ENCODE measurements at places on chromosomes 5 and 9. TPM values are rescaled to one million over a fixed set of nuclear protein-coding genes. Genes with fewer than 3 reads are reported as not detected.

DNA sequence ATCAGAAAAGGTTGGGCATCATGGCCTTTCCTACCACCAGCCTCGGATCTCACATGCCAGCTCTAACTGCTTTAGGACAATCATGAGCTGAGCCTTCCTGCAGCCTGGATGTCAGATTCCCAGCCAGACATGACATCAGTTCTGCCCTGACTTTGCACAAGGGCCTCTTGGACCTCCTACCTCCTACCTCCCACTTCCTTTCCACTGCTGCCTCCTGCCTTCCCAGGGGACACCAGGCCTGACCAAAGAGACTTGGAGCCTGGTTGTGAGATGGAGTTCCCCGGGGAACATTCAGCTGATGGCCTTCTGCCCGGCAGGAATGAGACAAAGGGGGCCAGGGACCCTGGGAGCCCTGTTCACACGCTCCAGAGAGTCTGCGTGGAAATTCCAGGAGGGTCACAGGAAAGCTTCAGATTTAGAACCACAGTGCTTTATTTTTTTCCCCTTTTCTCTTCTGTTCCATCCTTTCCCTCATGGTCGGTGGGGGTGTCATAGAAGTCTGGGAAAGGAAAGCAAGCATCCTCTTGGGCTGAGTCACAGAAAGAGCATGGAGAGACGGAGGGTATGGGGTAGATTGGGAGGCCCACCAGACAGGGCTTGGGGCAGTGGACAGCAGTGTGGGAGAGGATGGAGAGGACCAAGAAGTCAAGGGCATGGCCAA lies 35.4 kb upstream of the IL17B start:
- ATAC-seq = no peak

GRCh38 chr9:134328841-134329575 lies 2.8 kb downstream of the RXRA start:
- peak; percentile 6 for ATAC-seq

DNA sequence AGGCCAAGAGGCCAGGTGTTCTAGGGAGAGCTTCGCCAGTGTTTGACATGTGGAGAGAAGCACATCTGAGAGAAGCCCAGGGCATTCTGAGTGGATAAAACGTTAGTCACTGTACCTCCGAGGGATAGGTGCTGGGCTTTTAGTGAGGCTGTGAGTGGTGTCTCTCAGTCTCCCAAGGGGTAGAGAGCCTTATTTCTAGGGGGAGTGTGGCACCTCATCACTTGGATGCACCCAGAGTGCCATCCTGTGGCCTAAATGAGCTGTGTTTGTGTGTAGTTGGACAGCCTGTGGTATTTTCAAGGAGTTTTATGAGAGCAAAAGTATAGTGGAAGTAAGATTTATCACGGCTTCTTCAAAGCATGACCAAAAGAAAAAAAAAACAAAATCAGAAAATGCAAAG lies 1046.9 kb upstream of the WWC1 start:
- ATAC-seq = no peak

GRCh38 chr9:107273634-107274033 lies 9.4 kb upstream of the RAD23B start:
- no peak for ATAC-seq

DNA sequence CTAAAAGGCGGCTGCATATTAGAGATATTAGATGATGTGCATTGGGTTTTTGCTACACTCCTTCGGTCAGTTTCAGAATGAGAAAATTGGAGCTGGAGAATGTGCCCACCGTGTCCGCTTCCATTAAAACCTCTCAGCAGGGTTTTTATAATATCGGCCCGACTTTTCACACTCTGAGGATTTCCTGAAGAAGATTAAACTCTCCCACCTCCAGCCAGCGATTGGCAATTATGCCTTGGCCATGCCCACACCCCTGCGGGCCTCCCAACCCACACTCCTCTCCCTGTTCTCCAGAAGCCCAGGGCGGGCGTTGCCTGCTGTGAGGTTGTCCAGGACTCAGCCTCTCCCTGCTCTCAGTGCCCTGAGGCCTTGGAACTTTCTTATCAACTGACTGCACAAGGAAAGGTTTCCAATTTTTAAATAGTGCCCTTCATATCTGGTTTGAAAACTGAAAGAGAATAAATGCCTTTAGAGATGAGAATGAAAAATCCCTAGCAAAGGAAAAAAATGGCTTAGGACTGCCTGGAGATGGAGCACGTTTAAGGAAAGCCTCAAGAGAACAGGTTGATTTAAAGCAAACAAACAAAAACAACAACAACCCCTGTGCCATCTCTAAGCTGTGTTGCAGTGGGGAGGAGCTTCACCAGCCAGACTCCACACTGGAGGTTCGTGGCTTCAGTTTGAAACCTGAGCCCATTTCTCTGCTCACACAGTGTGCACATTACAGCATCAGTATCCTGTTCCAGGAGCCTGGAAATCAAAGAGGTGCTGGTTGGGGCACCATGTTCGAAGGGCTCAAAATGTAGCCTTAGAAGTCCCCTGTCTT lies 292.9 kb downstream of the NSG2 start:
- ATAC-seq = no peak

GRCh38 chr5:80210014-80210413 lies 45.8 kb downstream of the SERINC5 start:
- no peak for ATAC-seq

DNA sequence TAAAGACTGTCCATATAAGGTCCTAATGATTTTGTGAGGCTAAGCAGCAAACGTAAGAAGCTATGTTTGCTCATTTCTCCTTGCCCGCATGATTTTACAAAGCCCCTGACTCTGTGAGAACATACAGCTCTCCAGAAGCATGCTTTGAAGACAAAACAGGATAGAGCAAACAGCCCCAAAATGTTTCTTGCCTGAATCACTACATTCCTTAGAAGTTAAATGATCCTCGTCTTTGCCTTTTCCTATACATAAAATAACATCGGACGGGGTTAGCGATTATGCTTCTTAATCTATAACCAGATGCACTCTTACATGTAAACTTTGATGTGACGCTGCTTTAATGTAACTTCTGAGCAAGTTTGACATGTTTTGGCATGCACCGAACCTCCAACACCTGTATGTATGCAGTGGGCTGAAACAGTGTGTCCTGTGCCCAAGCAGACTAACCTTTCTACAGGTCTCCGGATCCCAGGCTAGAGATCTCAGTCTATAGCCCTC lies 353.7 kb downstream of the CETN3 start:
- no peak for ATAC-seq

GRCh38 chr9:35112257-35113020 lies 3.2 kb downstream of the ATOSB start:
- peak; percentile 4 for ATAC-seq

DNA sequence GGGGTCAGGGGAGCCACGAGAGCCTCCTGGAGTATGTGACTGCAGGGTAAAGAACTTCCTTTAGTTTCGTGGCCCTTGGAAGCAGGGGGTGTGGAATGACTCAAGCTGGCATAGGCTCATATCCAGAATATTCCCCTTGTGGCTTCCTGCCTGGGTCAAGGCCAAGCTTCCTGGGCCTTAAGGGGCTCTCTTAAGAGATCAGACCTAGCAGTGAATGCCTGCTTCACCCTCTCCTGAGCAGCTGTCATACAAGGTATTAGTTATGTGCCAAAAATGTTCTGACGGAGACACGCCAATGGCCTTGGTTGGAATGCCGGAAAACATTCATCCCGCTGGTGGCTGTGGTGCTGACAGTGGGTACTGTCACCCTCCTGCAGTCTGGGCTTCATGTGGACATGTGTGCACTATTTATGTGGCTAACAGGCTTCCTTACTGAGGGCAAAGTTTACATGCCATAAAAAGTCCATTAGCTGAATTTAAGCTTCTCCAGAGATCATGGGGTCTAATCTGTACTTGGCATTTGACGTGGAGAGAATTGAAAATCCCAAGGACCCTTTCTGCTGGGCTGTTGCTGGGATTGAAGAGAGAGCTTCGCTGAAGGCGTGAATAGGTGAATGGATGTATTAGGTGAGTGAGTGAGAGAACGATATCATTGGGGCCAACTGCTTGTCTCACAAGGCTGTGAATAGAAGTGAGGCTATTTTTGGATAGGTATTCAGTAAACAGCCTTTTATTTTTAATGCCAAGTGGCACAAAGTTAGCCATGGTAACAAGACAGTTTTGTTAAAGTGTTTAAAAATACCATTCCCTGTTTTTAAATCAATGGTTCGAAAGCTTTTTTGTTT lies 156.8 kb downstream of the MACROH2A1 start:
- peak; percentile 20 for ATAC-seq

- no peak for ATAC-seq
These were observed 116.6 kb downstream of the KLHL3 start for GRCh38 chr5:137619191-137619870.

GRCh38 chr9:2634818-2635217 lies 13.2 kb downstream of the VLDLR start:
- no peak for ATAC-seq

GRCh38 chr5:78804995-78805394 lies 156.4 kb upstream of the LHFPL2 start:
- no peak for ATAC-seq

GRCh38 chr5:41482715-41483114 lies 27.7 kb downstream of the PLCXD3 start:
- no peak for ATAC-seq

- no peak for ATAC-seq
These were observed 955.2 kb upstream of the DMAC1 start for GRCh38 chr9:8754751-8755150.

GRCh38 chr9:114178756-114179450 lies 23.6 kb downstream of the COL27A1 start:
- no peak for ATAC-seq

GRCh38 chr5:136087961-136088871 lies 44.4 kb upstream of the SMAD5 start:
- peak; percentile 99 for ATAC-seq

GRCh38 chr5:82364497-82364896 lies 86.3 kb upstream of the RPS23 start:
- no peak for ATAC-seq

The GABRA6 gene
- not detected for total RNA-seq

The DMRTA1 gene
- 1.8 TPM for total RNA-seq

The CORO2A gene
- total RNA-seq = 21.2 TPM

The CD72 gene
- total RNA-seq = 0.52 TPM

The FCN1 gene
- total RNA-seq = 0.12 TPM

The SLC6A18 gene
- not detected for total RNA-seq

The TMEM252 gene
- not detected for total RNA-seq

The ADAMTS12 gene
- total RNA-seq = 0.52 TPM

The DIMT1 gene
- 21.5 TPM for total RNA-seq

The PCDH12 gene
- total RNA-seq = 0.40 TPM

The CSF2 gene
- total RNA-seq = not detected
